ENCODE measurements at places on chromosomes 1 and 21. TPM values are rescaled to one million over a fixed set of nuclear protein-coding genes. Genes with fewer than 3 reads are reported as not detected.

The SH2D1B gene
- 0.07 TPM for total RNA-seq

The AUNIP gene
- 4.8 TPM for total RNA-seq

The HSD11B1 gene
- 1.7 TPM for total RNA-seq

The LORICRIN gene
- total RNA-seq, result not detected

The TEDDM1 gene
- not detected for total RNA-seq

The HES2 gene
- 174 TPM for total RNA-seq

The ACBD6 gene
- 67.1 TPM for total RNA-seq

The AMY1C gene
- 0.07 TPM for total RNA-seq

The RNU1-3 gene
- total RNA-seq, result under 0.01 TPM

The HIVEP3 gene
- total RNA-seq, result under 0.01 TPM

The MMP23B gene
- 1.1 TPM for total RNA-seq

The YIPF1 gene
- total RNA-seq, result 24.9 TPM

The OR2T2 gene
- total RNA-seq, result not detected

The CELA2B gene
- total RNA-seq, result not detected

The RGS18 gene
- under 0.01 TPM for total RNA-seq

The CRP gene
- total RNA-seq, result not detected

The PKP1 gene
- 397 TPM for total RNA-seq

The CHD5 gene
- total RNA-seq, result 0.07 TPM

The ZNF683 gene
- not detected for total RNA-seq

The CSMD2 gene
- under 0.01 TPM for total RNA-seq

The OR2T3 gene
- total RNA-seq, result not detected

The SLAMF6 gene
- total RNA-seq, result not detected

The PPFIA4 gene
- total RNA-seq, result 3.1 TPM

The KLF17 gene
- total RNA-seq, result not detected

Measured in nasal cavity respiratory epithelium epithelial cell of viscerocranial mucosa (primary cell).